GM23248 (cell line): ENCODE measurements at places on chromosomes 5 and 9. TPM values are rescaled to one million over a fixed set of nuclear protein-coding genes. Genes with fewer than 3 reads are reported as not detected.

GRCh38 chr5:169029037-169029436 is 271.9 kb downstream of the SLIT3 start:
- peak; percentile 31 for DNase-seq
- no peak overlapping the region for H3K4me3 ChIP-seq
- no peaks in the 10 kb centered on the region; the same call in 1 of the 2 replicates for H3K36me3 ChIP-seq

Gene KIAA0825
- 4.6 and 7.0 TPM in 2 replicates for total RNA-seq

Gene TMEM161B
- 9.4 and 11.3 TPM in 2 replicates for total RNA-seq

DNA sequence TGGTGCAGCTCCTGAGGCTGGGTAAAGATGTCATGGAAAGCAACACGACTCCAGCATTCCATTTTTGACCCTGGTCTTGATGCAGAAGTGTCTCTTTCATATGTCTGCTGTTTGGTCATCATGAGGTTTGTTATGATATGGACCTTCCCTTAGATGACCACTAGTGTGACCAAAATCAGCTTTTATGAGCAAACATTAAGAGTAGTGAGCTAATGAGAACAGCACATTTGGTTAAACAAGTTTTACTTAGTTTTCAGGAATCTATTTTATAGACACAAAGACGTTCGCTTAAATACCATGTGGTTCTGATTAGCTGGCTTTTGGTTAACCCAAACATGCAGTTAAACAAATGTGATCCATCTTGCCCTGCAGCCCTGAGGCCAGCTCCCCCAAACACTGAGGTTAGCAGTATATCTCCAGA is 56.7 kb upstream of the ACTBL2 start:
- H3K4me3 ChIP-seq = peak overlapping the region; percentile 55; the same call in 1 of the 2 replicates
- H3K36me3 ChIP-seq = no peaks in the 10 kb centered on the region
- peak; percentile 68 for DNase-seq
- H3K4me1 ChIP-seq = peaks cover 26% of the 10 kb centered on the region
- H3K27ac ChIP-seq = peak overlapping the region; percentile 98
- H3K27me3 ChIP-seq = no peaks in the 10 kb centered on the region

Gene ZDHHC11
- 0.65 TPM in 1 of 2 replicates, not detected in the other for total RNA-seq

GRCh38 chr5:54415147-54415546 is 40.4 kb upstream of the HSPB3 start:
- DNase-seq = no peak
- H3K27ac ChIP-seq = no peak overlapping the region
- no peaks in the 10 kb centered on the region for H3K36me3 ChIP-seq

GRCh38 chr5:125011947-125012346 is 265.5 kb upstream of the ZNF608 start:
- no peaks in the 10 kb centered on the region for H3K27me3 ChIP-seq
- H3K36me3 ChIP-seq = no peaks in the 10 kb centered on the region
- no peaks in the 10 kb centered on the region for H3K4me1 ChIP-seq
- no peak overlapping the region for H3K4me3 ChIP-seq

GRCh38 chr9:96486386-96487028 is 36.5 kb downstream of the HABP4 start:
- peaks cover 32% of the 10 kb centered on the region for H3K4me1 ChIP-seq
- peak overlapping the region; percentile 61 for H3K27ac ChIP-seq
- H3K27me3 ChIP-seq = no peaks in the 10 kb centered on the region
- DNase-seq = peak; percentile 92
- peak overlapping the region; percentile 2; the same call in 1 of the 2 replicates for H3K4me3 ChIP-seq

- H3K4me1 ChIP-seq = peaks cover 26% of the 10 kb centered on the region
- no peak overlapping the region for H3K4me3 ChIP-seq
- DNase-seq = peak; percentile 77
These were observed 45.9 kb downstream of the C9orf50 start for GRCh38 chr9:129574911-129575585.

Gene TMEM174
- not detected in 2 replicates for total RNA-seq

- H3K27me3 ChIP-seq = no peaks in the 10 kb centered on the region
- H3K4me3 ChIP-seq = no peak overlapping the region
- H3K4me1 ChIP-seq = no peaks in the 10 kb centered on the region
- no peaks in the 10 kb centered on the region for H3K36me3 ChIP-seq
These were observed 101.0 kb upstream of the GABRG2 start for GRCh38 chr5:161966564-161966963.

- no peak overlapping the region for H3K4me3 ChIP-seq
- H3K36me3 ChIP-seq = peaks cover 90% of the 10 kb centered on the region
- peaks cover 95% of the 10 kb centered on the region for H3K4me1 ChIP-seq
- DNase-seq = peak; percentile 70
These were observed 61.2 kb downstream of the ELL2 start for GRCh38 chr5:95900383-95900958.

Gene PDE4D
- 9.7 TPM in 2 replicates for total RNA-seq

DNA sequence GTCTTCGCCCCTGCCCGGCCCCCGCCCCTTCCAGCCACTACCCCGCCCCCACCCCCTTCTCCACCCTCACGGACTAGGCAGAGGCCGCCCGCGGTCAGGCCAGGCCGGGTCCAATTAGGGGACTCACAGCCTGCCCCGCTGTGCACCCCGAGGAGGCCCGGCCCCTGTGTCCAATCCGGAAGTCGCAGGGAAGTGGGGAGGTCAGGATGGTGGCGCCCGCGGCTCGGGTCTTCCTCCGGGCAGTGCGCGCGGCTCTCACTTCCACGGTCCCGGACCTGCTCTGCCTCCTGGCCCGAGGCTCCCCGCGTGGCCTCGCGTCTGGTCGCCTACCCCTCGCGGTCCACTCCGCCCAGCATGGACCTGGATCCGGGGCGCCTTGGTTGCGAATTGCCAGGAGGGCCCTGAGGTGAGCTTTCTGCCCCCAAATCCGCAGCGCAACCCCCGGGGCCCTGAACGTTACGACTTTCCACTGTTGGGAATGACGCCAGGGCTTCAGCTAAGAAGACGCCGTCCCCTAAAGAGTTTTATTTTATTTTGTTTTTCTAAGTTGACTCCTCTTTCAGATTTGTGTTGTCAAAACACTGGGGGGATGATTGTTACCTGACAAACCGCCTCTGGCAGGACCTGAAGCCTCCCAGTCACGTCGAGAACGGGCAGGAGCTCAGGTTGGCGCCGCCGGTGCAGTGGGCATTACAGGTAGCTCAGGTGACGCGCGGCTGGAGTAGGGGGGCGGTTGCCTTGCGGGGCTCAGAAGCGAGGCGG is 763 bp upstream of the IRX2 start:
- H3K4me1 ChIP-seq = peaks cover 21% of the 10 kb centered on the region
- H3K27me3 ChIP-seq = no peaks in the 10 kb centered on the region
- DNase-seq = peak; percentile 81
- no peaks in the 10 kb centered on the region for H3K36me3 ChIP-seq
- H3K27ac ChIP-seq = peak overlapping the region; percentile 73

Gene UCK1
- total RNA-seq = 22.0 and 31.3 TPM in 2 replicates

Gene CCL27
- total RNA-seq = not detected in 2 replicates

Gene JADE2
- total RNA-seq = 18.0 and 20.9 TPM in 2 replicates

DNA sequence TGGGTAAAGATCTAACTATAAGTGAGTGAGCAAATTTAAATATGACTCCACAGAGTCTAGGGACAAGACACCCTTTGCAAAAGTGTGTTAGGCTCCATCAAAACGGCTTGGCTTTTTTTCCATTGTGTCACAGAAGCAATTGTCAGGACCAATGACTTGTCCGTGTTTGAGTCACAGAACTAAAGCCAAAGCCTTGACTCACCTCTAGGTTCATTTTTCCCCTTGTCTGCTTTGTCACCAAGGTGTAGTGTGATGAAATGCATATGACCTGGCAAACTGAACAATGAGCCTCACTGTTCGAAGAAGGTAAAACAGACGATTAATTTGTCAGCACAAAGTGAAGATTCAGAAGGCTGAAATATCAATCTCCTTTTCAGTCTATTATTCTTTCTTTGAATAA is 331.0 kb downstream of the GLIS3 start:
- H3K4me1 ChIP-seq = peaks cover 28% of the 10 kb centered on the region
- no peaks in the 10 kb centered on the region for H3K27me3 ChIP-seq
- no peak overlapping the region for H3K4me3 ChIP-seq

- H3K4me3 ChIP-seq = peak overlapping the region; percentile 74
- H3K4me1 ChIP-seq = peaks cover 8% of the 10 kb centered on the region; the same call in 1 of the 2 replicates
- H3K27me3 ChIP-seq = peaks cover 54% of the 10 kb centered on the region
- H3K36me3 ChIP-seq = no peaks in the 10 kb centered on the region
These were observed 128.2 kb downstream of the TMEM161B start for GRCh38 chr5:88140396-88140855.
